ENCODE measurements at places on chromosomes 16 and 17.
A peak's percentile ranks its signal among the peaks of the same experiment; 100 is the strongest.

DNA sequence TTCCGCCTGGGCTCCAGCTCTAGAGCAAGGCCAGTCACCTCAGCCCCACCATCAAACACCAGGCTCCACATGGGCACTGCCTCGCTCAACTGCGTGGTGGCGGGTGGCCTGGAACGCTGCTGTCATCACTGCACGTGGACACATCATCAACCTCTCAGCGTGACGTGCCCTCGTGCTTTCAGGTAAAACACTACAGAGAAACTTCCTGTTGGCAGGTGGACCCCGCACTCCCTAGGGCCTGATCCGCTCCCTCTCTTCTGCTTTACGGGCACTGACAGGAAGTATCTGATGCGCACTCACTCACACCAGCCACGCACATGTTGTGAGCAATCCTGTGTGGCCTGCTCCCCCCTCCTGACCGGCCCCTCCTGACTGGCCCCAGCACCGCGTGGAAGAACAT, 87.4 kb downstream of the ANKRD11 start:
- DNase-seq, result no peak

DNA sequence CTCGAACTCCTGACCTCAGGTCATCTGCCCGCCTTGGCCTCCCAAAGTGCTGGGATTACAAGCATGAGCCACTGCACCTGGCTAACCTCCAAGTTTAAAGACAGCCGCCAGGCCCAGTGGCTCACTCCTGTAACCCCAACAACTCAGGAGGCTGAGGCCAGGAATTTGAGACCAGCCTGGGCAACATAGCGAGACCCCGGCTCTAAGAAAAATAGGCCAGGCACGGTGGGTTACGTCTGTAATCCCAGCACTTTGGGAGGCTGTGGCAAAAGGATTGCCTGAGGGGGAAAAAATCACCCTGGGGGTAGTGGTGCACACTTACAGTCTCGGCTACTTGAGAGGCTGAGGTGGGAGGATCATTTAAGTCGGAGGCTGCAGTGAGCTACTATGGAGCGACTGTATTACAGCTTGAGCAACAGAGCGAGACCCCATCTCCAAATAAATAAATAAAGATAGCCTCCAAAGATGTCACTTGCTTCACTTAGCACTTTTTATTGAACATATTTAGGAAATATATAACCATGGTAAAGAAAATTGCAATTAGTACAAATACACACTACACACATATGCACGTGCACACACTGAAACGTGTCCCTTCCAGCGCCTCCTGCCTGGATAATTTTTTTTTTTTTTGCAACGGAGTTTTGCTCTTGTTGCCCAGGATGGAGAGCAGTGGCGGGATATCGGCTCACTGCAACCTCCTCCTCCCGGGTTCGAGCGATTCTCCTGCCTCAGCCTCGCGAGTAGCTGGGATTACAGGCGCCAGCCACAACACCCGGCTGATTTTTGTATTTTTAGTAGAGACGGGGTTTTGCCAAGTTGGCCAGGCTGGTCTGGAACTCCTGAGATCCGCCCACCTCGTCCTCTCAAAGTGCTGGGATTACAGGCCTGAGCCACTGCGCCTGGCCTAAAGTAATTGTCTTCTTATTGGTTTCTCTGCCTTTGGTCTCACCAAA, 1.4 kb upstream of the BCKDK start:
- DNase-seq, result no peak

GRCh38 chr16:75130150-75130771, 13.7 kb upstream of the LDHD start:
- peak; percentile 21 for DNase-seq

GRCh38 chr17:80842456-80843013, 149.1 kb upstream of the CHMP6 start:
- DNase-seq, result no peak

DNA sequence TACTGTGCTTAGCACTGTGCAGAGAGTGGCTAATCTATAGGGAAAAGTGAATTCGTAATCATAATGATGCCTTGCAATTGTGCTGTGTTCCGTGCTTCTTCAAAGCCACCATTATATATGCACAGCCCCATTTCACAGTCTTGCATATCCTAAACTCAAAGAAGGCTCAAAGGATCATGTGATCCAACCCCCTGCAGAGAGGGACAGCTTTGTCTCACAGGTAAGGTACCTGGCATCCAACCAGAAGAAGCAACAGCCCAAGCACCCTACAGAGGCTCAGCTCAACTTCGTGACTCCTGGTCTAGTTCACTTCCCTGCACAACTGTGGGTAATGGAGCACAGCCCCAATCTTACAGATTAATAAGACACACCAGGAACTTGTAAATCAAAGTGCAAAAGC, 124.0 kb downstream of the ZNF423 start:
- DNase-seq, result no peak

GRCh38 chr17:17125136-17126084, 80.7 kb downstream of the PLD6 start:
- DNase-seq, result no peak

DNA sequence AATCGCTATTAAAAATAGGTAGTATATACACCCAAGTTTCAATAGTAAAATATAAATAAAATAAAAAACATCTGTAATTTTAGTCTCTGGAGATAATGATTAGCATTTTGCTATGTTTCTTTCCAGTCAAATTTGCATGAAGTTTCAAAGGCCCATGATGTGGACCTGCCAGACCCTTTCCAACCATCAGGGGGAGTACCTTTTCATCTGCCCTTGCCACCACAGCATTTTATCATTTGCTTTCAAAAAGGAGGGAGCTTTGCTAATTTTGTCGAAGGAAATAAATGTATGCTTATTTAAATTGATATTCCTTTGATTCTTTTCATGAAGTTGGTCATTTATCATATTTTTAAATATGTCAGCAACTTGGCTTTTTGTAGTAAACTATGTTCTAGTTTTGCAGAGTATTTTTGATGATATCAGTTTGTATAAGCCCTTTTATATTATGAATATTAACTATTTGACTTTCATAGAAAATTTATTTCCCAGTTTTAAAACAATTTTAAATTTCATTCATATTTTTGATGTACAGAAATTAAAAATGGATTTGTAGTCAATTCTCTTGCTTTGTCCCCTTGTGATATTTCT, 115.2 kb upstream of the NETO2 start:
- DNase-seq, result peak; percentile 58

- peak; percentile 45 for DNase-seq
Measured at GRCh38 chr17:49843774-49844350, 4.0 kb downstream of the TAC4 start.

- no peak for DNase-seq
Measured at GRCh38 chr17:79470754-79471153, 140.1 kb downstream of the RBFOX3 start.

GRCh38 chr16:87724490-87725291, 41.1 kb downstream of the KLHDC4 start:
- DNase-seq, result peak; percentile 80

- no peak for DNase-seq
Measured at GRCh38 chr17:76441686-76442340, 11.1 kb downstream of the UBE2O start.

- no peak for DNase-seq
Measured at GRCh38 chr16:53482123-53482522, 20.9 kb downstream of the AKTIP start.

DNA sequence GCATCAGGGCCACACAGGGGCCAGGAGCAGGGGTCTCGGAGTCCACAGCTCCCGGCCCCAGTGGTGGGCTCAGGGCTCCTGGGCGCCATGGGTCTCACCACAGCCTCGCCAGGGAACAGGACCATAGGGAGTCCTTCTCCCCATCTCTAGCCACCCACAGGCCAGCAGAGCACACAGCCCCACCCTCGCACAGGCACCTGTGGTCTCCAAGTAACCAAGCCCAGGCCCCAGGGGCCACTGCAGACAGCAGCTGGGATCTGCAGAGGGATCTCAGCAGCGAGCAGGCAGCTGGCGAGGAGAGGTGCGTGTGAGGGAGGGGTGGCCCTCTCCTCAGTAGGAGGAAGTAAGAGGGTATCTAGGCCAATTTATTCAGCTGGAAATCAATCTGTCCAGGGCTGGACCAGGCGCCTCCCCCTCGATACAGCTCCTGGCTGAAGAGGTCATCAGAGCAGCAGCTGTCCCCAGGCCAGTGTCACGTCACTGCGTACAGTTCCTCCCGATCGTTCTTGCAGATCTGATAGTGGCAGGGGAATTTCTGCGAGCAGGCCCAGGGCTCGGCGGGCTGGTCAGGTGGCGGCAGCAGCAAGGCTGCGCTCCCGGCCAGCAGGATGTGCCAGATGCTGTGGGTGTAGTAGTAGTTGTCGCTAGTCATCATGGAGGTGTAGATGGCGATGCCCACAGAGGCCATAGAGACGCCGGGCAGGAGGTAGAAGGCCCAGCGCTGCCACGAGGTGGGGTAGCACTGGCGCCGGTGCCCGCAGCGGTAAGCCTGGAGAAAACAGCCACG, 1.4 kb upstream of the MRPL28 start:
- peak; percentile 66 for DNase-seq

- no peak for DNase-seq
Measured at GRCh38 chr17:68094481-68095078, 59.0 kb downstream of the KPNA2 start.

DNA sequence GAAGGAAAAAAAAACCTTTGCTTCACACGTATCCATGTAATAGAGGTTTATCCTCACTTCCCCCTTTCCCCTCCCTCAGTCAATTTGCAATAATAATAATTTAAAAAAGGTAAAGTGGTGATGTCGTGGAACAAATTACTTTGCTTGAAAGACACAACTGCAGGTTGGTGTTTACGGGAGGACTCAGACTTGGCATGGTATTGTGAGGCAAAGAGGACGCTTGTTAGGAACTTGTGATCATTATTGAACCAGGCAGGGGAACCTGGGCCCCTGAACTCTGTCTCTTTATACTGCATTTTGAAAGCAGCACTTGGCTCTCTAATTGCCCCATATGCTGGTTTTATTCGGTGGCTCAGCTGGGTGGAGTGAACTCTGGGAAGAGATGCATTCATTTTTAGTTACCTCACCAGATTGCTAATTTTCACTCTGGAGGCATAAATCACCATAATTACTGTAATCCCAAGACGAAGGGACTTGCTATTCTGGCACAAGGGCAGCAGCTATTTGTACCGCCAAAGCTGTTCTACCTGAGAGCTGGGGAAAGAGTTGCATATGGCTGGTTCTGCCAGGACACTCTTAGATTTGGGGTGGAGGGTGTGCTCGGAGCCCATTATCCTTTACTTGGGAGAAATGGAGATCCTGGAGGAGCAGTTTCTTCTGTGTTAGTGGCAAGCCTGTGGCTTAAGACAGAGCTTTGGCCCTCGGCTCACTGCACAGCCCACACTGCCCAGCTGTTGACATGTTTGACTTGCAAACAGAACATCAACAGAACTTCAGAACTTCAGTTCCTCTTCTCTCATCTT, 5.7 kb upstream of the DHX8 start:
- DNase-seq, result no peak

GRCh38 chr16:66152823-66153393, 213.6 kb upstream of the CDH5 start:
- no peak for DNase-seq

- DNase-seq, result no peak
Measured at GRCh38 chr17:33233811-33234177, 59.3 kb downstream of the ASIC2 start.

DNA sequence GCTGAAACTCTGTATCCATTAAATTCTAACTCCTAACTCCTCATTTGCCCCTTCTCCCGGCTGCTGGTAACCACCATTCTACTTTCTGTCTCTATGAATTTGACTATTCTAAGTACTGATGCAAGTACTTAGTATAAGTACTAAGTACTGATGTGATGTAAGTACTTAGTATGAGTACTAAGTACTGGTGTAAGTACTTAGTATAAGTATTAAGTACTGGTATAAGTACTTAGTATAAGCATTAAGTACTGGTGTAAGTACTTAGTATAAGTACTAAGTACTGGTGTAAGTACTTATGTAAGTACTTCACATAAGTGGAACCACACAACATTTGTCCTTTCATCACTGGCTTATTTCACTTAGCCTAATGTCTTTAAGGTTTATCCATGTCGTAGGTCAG, 32.3 kb upstream of the PRKCA start:
- peak; percentile 16 for DNase-seq

GRCh38 chr17:38705803-38706504, 881 bp downstream of the MLLT6 start:
- DNase-seq, result peak; percentile 50

DNA sequence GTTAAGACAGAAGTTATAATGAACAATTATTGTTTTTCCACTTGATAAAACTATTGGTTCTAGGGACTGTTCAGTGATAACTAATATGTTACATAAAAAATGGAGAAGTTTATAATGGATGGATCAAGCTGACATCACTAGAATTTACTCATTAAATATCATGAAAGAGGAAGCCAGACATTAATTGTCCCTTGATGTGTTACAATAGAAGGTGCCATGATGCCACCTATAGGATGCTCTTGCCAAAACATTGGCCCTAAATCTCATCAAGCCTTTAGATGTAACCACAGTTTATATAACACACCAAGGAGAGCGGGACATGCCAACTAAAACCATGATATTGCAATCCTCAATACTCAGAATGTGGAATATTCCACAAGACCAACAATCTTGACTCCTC, 147.9 kb upstream of the MON1B start:
- DNase-seq, result peak; percentile 24

- peak; percentile 91 for DNase-seq
Measured at GRCh38 chr17:28384281-28385036, 13.0 kb downstream of the SARM1 start.

- no peak for DNase-seq
Measured at GRCh38 chr17:41065829-41066624, at the start of gene KRTAP2-4. TSS of gene KRTAP2-4 (minus strand) at chr17:41065879. CDS start at chr17:41065845, 34 bp downstream.

DNA sequence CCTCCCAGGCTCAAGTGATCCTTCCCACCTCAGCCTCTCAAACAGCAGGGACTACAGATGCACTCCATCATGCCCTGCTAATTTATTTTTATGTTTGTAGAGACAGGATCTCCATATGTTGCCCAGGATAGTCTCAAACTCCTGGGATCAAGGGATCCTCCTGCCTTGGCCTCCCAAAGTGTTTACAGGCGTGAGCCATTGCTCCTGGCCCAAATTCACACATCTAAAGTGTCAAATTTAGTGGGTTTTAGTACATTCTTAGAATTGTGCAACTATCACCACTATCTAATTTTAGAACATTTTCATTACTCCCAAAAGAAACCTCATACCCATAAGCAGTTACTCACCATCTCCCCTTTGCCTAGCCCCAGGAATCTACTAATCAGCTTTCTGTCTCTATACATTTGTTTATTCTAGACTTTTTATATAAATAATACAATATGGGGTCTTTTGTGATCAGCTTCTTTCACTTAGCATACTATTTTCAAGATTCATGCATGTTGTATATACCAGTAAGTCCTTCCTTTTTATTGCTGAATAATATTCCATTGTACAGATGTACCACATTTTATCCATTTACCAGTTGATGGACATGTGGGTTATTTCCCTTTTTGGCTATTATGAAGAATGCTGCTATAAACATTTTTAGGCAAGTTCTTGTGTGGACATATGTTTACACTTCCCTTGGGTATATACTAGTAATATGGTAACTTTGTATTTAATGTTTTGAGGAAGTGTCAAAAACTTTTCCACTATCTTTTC, 25.1 kb upstream of the ITGA2B start:
- no peak for DNase-seq

GRCh38 chr17:78166416-78166815, 2.0 kb upstream of the SYNGR2 start:
- peak; percentile 58 for DNase-seq
